NCI-H524 treated with DMSO at 0.1 percent for 48 hours (cell line): ENCODE measurements at places on chromosomes 13 and 19.

DNA sequence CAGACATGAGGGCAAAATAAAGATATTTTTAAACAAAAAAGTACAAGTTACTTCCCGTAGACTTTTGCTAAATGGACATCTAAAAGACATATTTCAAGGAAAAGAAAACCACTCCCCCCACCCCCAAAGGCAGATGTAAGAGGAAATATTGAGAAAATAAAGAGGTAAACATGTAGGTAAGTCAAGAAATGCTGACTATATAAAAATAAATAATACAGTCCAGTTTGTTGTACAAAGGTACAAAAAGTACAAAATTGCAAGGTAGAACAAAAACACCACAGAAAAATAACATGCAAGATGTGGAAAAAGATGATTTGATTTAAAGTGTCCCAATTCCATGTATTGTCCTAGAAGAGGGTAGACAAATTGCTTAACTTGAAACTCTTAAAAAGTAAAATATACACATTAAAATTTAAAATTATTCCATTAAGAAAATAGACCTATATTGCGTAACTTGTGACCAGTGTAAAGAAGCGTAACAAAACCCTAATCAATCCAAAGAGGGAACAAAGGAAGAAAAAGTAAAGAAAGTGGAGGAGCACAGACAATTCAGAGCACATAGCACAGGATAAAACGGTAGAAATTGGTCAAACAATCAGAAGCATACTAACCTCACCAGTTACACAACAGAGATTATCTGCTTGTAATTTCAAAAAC, 58.4 kb upstream of the FAM216B start:
- DNase-seq: no peak

DNA sequence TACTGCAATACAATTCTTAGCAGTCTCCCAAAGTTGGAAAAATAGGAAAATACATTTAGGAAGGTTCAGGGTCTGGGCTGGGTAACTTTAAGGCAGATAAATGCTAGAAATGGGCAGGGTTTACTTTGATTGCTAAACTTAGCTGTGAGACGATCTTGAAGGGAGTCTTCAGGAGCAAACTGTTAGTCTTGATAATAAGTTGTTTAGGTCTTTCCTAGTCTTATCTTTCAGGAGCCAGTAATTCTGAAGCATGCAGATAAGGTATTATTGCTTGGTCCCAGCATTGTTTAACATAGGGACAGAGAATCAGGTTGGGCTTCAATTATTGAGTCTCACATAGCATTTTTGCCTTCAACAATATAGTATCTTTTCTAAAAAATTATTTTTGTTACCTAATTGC, 262.4 kb upstream of the MIR17HG start:
- DNase-seq: no peak

- no peak for DNase-seq
Measured at GRCh38 chr13:98295371-98295770, 118.3 kb upstream of the RNF113B start.

DNA sequence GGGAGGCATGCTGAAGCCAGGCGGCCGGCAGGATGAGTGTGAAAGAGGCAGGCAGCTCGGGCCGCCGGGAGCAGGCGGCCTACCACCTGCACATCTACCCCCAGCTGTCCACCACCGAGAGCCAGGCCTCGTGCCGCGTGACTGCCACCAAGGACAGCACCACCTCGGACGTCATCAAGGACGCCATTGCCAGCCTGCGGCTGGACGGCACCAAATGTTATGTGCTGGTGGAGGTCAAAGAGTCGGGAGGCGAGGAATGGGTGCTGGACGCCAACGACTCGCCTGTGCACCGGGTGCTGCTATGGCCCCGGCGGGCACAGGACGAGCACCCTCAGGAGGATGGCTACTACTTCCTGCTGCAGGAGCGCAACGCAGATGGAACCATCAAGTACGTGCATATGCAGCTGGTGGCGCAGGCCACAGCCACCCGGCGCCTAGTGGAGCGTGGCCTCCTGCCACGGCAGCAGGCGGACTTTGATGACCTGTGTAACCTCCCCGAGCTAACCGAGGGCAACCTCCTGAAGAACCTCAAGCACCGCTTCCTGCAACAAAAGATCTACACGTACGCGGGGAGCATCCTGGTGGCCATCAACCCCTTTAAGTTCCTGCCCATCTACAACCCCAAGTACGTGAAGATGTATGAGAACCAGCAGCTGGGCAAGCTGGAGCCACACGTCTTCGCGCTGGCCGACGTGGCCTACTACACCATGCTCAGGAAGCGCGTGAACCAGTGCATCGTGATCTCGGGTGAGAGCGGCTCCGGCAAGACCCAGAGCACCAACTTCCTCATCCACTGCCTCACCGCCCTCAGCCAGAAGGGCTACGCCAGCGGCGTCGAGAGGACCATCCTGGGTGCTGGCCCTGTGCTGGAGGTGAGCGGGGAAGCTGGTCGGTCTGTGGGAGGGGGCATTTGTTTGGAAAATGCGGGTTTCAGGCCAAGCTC, 26.4 kb downstream of the MYO9B start:
- no peak for DNase-seq

- DNase-seq: peak; percentile 44
Measured at GRCh38 chr19:35955881-35956634, 19.9 kb downstream of the LRFN3 start.

DNA sequence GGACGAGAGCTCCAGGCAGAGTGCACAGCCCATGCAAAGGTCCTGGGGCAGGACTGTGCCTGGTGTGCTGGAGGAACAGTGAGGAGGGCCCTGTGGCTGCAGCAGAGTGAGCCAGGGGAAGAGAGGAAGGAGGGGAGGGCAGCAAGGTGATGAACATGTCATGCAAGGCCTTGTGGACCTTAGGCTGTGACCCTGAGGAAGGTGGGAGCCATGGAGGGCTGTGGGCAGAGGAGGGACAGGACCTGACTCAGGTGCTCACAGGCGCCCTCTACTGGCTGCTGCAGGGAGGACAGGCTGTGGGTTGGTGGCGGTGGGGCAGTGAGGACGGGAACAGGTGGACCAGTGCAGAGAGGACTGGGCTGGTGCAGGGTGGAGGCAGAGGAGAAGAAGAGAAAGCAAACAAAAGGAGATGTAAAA, 170.3 kb downstream of the PTPRS start:
- no peak for DNase-seq

- DNase-seq: no peak
Measured at GRCh38 chr19:8608941-8609278, 1.6 kb downstream of the ADAMTS10 start.

DNA sequence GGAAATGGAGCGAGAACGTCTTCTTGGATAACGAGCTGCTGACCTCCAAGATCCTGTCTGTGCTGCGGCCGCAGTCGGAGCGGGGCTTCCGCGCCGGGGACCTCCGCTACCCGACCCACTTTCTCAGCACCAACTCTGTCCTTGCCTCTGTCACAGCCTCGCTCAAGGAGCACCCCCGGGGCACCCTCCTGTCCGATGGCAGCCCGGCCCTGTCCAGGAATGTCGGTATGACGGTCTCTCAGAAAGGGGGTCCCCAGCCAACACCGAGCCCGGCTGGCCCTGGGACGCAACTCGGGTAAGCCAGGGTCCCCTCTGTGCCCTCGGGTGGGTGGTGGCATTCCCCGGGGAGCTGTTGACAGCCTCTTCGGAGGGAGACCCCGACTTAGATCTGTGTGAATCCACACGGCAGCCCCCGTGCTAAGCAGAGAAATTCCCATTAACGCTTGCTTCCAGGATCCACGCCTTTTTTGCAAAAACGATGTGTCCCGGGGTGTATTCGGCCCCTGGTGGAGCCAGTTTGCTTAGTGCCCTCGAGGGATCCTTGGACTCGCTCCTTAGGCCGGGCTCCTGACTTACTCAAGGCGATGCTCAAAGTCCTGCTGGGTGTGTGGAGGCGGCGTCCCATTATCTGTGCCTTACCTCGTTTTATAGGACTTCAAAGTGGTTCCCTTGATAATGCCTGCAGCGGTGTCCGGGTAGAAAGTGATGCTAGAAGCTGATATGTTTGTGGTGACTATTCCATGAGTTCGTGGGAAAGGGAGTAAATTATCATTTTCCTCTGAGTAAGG, 48.5 kb downstream of the PEX11G start:
- no peak for DNase-seq

DNA sequence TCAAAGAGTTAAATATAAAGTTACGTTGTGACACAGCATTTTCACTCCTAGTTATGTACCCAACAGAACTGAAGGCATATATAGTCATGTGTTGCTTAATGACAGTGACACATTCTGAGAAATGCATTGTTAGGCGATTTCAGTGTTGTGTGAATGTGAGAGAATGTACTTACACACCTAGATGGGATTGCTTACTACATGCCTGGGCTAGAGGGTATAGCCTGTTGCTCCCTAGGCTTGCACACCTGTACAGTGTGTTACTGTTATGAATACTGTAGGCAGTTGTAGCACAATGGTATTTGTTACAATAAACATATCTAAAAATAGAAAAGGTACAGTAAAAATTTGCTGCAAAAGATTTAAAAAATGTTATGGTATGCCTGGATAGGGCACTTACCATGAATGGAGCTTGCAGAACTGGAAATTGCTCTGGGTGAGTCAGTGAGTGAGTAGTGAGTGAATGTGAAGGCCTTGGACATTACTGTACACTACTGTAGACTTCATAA, 89.2 kb downstream of the DHRS12 start:
- no peak for DNase-seq

DNA sequence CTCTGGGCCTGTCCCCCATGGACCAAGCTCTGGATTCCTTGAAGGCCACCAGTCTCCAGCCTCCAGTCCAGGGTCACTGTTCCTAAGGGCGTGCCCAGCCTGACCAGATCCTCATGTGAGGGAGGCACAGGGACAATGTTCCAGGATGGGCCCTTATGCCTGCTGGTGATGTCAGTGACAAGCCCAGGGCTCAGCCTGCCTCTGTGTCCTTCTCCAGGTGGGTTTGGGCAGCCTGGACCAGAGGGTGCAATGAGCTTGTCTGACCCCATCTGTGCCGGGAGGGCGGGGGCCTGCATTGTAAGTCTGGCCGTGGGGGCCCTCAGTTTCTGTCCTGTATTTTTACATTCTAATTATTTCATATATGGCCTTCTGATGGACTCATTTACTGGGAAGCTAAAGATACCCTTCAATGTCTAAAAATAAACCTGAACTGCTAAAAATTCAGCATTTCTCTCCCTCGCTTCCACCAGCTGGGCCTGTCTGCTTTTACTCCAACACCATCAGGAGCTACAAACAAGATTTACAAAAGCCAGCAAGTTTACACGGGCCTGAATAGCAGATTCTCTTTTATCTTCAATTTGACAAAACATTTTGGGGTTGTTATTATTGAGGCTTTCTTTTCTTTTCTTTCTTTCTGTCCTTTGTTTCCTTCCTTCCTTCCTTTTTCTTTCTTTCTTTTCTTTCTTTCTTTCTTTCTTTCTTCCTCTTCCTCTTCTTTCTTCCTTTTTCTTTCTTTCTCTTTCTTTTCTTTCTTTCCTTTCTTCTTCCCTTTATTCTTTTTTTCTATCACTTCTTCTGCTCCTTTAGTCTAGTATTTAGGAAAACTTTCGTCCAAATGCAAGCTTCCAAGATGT, 34.2 kb upstream of the C19orf12 start:
- no peak for DNase-seq

GRCh38 chr13:50919277-50919676, 9.7 kb downstream of the RNASEH2B start:
- DNase-seq: no peak

GRCh38 chr13:100542826-100543156, 45.8 kb downstream of the GGACT start:
- DNase-seq: peak; percentile 63

- DNase-seq: peak; percentile 49
Measured at GRCh38 chr13:20127562-20128458, 33.0 kb downstream of the GJA3 start.

DNA sequence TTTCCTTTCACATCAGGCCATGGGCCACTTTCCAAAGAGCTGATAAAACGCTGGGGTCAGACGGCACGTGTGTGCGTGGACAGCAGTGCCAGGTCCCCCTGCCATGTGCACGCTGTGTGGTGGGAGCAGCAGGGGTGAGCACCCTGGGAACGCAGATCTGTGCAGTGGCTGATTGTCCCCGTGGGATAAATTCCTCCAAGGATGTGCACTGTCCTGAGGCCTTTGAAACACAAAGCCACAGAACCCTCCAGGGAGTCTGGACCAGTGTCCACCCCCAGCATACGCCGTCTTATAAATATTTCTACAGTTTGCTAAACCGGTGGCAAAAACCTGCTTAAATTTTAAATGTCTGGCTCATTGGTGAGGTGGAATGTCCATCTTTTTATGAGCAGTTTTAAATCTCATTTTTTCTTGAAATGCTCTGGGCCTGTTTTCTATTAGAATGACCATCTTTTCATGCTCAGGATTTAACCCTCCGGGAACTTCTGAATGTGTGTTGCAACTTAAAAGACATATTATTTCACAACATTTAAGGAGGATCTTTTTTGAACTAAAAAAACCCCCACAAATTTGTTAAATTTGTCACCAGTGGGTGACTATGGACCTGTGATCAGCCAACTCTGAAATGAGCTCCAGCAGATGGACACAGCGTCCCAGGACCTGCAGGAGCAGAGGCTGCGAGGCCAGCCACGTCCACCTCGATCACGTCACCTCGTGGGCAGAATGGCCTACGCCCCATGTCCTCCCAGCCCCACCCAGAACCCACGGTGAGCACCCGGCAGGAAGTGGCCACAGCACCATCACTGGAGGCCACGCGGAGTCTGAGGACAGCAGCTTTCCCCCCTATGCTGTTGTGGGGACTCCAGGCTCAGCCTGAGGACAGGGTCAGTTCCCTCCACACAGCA, 68.6 kb downstream of the RASA3 start:
- no peak for DNase-seq

DNA sequence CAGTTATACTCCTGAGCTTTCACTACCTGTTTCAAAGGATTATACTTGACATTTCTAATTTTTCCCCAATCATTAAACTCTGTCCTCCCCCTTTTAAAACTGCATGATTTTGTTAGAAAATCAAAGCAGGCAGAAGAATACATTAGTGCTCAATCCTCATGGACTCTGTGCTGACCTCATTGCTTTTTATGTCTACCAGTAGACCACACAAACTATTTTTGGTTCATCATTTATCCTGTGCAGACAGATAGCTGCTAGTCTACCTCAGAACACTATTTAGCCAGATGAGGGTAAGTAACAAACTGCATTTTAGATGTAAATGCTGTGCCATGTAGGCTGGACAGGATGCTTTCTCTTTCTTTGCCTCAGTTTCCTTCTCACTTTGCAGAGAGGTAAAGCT, 235.9 kb downstream of the DCT start:
- DNase-seq: no peak

DNA sequence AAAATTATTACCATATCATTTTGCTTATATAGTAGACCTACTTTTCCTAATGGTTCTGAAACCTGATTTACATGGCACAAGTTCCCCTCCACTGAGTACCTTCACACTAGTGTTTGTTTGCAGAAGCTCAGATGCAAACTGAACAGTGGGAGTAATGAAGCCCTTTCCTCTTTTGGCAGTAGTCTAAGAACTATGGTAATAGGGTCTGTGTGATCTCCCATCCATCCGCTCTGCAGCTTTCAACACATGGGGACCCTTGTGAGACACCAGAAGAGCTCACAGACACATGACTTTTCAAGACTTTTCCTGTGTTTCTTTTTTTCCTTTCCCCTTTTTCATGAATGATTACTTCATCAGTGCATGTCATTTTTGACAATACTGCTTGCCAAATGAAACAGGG, 336.0 kb downstream of the ATP8A2 start:
- DNase-seq: no peak
